Peyer's patch (tissue), 4 donors: ENCODE measurements at places on chromosomes 12 and 14. TPM values are rescaled to one million over a fixed set of nuclear protein-coding genes. Genes with fewer than 3 reads are reported as not detected.

Gene CCDC184
- total RNA-seq = not detected

- DNase-seq = no peak
These were observed 39.4 kb downstream of the ATF7 start for GRCh38 chr12:53586745-53587144.

- no peak for DNase-seq
These were observed 1.4 kb downstream of the KCNMB4 start for GRCh38 chr12:70367258-70368141.

DNA sequence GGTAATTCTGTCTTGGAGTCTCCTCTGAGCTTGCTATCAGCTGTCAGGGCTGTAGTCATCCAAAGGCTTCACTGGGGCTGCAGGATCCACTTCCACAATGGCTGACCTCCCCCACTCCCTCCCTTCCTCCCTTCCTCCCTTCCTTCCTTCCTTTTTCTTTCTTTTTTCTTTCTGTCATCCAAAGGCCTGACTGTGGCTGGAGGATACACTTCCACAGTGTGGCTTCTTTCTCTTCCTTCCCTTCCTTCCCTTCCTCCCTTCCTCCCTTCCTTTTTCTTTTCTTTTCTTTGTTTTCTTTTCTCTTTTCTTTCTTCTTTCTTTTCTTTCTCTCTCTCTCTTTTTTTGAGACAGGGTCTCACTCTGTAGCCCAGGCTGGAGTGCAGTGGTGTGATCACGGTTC lies 30.6 kb downstream of the ARF6 start:
- DNase-seq = no peak

- no peak for DNase-seq
These were observed 127.6 kb upstream of the EVL start for GRCh38 chr14:99937475-99938244.

GRCh38 chr14:20413744-20414082 lies 412 bp upstream of the TEP1 start:
- peak; percentile 58 for DNase-seq

Gene RAB15
- total RNA-seq = 17.4 TPM

DNA sequence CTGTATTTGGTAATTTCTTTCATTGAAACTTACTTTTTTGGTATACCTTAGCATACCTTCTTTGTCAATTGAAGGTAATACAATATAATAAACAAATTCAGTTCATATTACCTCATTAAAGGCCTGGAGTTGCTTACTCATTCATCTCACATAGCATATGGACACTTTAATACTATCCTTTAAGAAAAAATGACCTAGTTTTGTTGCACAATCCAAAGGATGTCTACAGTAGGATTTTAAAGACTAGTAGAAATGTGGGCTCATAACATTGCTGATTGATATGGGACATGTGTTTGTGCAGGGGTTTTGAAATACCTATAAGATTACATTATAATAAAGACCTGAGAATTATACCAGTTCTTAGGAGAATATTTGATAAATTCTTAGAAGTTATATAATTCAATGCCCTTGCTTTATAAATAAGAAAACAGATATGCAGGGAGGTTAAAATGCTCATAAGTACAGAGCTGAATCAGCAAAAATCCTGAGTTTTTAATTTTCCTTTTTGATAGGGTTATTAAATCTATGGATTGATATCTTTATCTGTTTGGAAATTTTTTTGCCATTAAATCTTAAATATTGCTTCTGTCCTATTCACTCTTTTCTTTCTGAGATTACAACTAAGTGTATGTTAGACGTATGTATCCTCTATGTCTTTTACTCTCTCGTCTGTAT lies 352.1 kb downstream of the ATP23 start:
- no peak for DNase-seq

- DNase-seq = peak; percentile 44
These were observed 149.4 kb downstream of the ADGRD1 start for GRCh38 chr12:131102991-131103668.

- peak; percentile 9 for DNase-seq
These were observed 56.6 kb downstream of the EID3 start for GRCh38 chr12:104360157-104360556.

DNA sequence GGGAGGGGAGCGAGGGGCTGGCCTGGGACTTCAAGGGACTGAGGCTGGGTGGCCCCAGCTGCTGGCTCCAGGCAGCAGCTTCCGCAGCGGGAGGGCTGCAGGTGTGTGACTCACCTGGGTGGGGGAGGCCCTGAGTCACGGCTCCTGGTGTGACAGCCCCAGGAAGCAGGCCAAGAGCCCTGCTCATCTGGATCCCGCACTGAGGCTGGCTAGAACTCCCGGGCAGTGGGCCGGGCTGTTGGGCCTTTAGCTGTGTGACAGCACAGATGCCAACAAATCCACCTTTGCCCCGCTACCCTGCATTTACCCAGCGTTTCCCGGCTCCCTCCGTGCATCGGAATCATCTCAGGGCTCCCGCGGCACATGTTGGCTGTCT lies 180.0 kb upstream of the PRMT8 start:
- DNase-seq = peak; percentile 71

DNA sequence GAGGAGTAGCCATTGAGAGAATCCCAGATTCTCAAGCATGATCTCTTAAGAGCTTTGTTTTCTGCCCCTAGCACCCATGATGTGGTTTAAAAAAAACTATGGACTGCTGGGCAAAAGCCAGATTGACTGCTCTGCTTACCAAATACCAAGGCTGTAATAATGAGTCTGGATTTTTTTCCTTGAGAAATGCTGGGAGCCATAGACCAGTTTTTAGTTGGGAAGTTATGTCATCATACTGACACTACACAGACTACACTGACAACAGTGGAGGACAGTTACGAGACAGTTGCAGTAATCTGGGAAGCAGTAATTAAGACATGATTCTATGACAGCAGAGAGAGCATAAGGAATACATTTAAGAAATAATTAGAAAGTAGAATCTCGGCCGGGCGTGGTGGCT lies 35.8 kb downstream of the SPATA7 start:
- no peak for DNase-seq

Gene FOXG1
- not detected for total RNA-seq

- no peak for DNase-seq
These were observed 198.2 kb upstream of the PLEKHG7 start for GRCh38 chr12:92504594-92504981.

Gene CACNA2D4
- total RNA-seq = 19.3 TPM
